ENCODE measurements at places on chromosomes 12 and 14.

- DNase-seq: peak; percentile 62
Observed at GRCh38 chr12:75526655-75527511, 15.5 kb upstream of the KRR1 start.

- peak; percentile 73 for DNase-seq
Observed at GRCh38 chr12:26118308-26118707, 6.5 kb downstream of the BHLHE41 start.

GRCh38 chr12:101794574-101794973 is 36.2 kb downstream of the GNPTAB start:
- no peak for DNase-seq

DNA sequence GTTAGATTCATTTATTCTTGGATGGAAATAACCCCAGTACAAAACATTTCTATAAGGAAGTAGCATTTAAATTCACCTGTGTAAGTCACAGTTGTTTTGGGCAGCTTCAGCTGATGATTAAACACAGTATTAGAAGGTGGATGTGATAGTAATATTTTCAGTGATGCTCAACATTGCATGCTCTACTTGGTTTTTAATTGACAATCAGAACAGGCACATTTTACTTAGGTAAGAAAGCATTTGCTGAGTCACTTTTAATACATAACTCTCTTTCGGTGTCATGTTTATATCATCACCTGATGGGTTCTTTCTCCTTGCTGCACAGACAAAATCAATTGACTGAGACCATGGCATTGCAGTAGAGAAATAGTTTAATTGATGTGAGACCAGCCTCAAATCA is 80.7 kb downstream of the CMAS start:
- no peak for DNase-seq

All from suppressor macrophage treated with lipopolysaccharide for 4 hours (primary cell).